ENCODE measurements at places on chromosomes 7 and 10.

GRCh38 chr7:85749696-85750453, 563.0 kb upstream of the SEMA3D start:
- no peak for DNase-seq

- no peak for DNase-seq
Measured at GRCh38 chr7:73985737-73986141, 42.2 kb upstream of the ELN start.

DNA sequence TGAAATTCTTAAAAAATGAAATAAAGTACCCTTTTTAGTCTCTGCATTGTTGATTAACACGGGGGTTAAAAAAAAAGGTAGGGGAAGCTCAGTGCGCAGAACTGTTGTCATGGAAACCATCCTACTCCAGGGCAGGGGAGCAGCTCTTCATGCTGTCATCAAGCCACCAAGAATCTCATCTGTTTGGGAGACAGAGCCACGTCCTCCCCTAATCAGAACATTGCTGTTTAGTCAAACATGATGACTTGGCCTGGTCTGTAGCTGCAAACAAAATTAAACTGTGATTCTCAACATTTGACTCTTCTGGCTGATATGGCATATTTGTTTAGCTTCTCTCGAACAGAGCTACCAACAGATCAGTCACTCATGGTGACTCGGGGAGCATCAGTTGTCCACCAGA, 254.4 kb upstream of the KLF14 start:
- no peak for DNase-seq

DNA sequence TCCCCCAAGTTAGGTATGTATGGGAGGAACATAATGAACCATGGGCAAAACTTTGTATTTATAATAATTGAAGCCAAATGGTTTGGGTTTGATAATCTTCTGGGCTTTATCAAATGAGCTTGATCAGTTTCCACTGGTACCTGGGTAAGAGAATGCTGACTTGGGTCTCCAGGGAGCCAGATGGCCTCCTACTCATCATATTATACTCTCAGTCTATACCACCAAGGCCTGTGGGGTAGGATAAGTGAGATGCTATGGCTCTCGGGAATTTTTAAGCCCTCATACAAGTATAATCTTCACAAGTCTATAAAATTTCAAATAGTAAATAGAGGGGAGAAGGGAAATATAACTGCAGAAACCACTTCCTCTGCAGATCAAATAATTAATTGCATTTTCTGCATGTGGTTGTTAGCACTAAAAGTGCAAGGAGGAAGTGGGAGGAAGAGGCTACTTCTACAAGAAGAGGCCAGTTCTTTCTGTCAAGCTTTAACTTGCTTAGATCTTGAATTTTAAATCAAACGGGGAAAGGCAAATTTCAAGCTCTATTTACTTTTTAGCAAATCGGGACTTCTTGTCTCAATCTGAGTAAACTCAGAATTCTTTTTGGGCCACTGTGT, 349.0 kb downstream of the SORCS1 start:
- no peak for DNase-seq

GRCh38 chr7:100080907-100081534, 502 bp downstream of the ZNF3 start:
- no peak for DNase-seq

GRCh38 chr10:619710-620109, 69.8 kb downstream of the DIP2C start:
- DNase-seq: no peak

DNA sequence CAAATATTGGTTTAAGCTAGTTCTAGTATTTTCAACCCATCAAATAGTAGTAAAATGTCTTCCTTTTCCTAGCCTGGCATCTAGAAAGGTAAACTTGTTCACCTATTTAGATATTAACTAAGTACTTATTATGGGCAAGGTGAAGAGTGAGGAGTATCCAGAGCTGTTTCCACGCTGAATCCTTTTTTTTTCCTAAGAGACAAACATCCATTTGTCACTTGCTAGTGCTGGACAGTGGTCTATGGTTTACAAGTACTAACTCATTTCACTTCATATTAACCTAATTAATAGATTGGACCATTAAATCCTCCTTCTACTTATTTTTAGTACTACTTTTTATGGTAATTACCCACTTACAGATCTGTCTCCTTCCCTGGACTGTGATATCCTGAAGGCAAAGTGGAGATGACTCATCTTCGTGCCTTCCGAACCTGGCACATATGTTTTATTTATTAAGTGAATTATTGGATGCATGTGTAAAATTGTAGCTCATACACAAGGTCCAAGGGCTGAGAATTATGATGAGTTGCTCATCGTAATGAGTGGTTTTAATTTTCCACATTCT, 159.6 kb upstream of the IGFBP3 start:
- DNase-seq: no peak

DNA sequence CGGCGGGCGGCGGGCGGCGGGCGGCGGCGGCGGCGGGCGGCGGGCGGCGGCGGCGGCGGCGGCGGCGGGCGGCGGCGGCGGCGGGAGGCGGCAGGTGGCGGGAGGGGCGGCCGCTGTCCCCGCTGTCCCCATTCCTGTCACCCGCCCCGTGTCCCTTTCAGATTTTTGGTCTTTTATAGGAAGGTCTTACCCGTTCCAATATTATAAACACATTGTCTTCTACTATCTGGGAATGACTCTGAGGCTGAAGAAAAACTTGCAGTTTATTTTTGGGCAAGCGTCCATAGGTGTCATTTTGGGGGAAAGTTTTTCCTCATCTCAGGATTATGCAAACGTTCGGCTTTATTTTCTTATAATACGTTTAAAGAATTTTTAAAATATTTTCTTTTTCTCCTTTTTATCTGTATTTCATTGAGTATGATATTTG, 578 bp downstream of the ZNF713 start:
- DNase-seq: no peak

DNA sequence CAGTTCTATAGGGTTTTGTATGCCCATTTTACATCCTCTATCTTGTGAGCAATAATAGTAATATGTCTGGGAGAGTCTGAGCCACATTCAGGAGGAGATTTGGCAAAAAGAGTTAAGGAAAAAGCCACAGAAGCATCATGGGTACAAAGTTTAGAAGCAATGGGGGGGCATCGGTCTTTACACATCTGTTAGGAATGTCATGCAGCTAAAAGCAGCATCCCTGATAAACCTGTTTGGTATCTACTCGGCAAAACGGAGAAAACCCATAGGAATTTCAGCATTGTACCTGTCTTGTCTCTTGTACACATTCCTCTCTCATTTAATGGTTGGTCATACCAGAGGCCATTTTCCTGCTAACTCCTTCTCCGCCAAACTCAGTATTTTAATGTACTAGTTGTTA, 12.5 kb upstream of the HERPUD2 start:
- no peak for DNase-seq

- no peak for DNase-seq
Measured at GRCh38 chr10:71693377-71693776, 26.2 kb downstream of the C10orf105 start.

DNA sequence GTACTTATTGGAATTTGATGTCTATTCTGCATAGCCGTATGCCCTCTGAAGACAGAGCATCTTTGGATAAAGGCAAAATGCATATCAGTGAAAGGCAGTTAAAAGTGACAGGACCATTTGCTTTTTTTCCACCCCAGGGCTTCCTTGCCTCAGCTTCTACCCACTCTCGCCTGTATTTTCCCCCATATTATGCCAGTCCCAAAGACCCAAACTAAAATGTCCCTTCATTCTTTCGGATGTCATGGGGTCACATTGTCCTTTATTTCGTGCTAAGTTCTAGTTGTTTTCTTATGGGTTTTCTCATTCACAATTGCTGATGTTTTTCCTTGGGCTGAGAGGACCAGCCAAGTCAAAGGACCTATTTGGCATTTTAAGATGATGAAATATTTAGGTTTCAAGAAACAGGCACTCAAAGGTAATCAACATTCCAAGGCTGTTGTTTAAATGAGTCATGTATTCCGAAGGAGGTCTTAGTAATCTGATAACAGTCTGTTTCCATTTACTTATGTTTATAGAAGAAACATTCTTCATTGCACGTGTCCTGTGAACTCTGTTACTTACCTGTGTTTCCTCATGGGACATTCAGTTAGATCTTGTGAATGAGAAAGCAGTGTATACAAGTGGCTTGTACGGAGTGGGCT, 74.1 kb downstream of the DNAH11 start:
- no peak for DNase-seq

DNA sequence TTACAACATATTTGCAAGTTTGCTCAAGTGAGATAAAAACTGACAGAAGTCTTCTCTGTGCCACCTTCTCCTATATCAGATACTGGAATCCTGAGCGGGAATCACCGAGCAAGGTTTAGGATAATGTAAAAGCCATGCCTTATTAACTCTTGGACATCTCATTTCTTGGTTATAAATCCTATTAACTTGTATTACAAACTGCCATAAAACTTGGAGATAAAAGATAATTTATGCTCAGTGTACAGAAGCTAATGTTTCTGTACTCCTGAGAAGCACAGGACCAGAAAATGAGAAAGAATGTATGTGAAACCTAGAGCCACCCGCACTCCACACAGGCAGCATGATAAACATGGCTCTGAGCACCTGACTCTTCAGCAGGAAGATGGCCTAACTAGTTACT, 181.2 kb upstream of the NOBOX start:
- no peak for DNase-seq

DNA sequence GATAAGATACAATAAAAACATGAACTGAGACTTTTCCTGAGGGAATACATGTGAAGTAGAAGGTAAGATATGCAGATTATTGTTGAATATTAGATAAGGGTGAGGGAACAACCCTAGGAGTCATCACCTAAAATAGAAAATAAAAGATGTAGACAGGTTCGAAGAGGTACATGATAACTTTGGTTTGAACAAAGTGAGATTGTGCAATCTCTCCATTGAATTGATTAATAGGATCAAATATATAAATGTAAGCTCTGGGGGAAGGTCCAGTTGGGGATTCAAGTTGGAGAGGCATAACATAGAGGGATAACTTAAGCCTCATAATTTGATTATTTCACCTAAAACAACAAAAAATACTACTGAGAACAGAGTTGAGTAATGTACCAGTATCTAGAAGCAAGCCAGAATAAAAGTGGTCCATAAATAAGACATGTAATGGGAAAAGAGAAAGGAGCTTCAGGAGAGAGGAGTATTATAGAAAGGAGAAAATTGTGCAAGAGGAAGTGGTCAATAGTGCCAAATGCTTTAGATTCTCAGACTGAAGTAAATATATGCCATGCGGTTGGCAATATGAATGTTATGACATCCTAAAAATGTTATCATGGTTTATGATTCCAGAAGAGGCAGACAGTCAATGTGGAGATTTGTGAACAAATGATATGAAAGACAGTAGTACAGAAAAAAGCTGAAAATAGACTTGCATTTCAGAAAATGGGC, 282.3 kb upstream of the CHRM2 start:
- DNase-seq: no peak

DNA sequence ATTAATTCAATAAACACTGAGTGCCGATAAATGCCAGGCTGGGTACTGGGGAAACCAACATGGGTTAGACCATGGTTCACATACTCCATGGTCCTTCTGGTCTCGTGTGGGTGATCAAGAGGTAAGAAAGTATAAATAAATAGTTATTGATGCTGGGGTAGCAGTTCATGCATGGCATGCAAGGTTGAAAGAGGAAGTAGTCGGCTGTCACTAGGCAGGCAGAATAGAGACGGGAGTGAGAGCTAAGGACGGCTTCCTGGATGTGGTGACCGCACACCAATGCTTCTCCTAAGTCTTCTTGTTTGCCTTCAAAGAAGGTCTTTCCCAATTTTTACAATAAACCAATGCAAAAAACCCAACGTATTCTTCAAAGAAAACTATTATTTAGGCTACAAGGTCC, 208.6 kb downstream of the ADAM12 start:
- no peak for DNase-seq

GRCh38 chr10:557792-558328, 131.6 kb downstream of the DIP2C start:
- DNase-seq: no peak

DNA sequence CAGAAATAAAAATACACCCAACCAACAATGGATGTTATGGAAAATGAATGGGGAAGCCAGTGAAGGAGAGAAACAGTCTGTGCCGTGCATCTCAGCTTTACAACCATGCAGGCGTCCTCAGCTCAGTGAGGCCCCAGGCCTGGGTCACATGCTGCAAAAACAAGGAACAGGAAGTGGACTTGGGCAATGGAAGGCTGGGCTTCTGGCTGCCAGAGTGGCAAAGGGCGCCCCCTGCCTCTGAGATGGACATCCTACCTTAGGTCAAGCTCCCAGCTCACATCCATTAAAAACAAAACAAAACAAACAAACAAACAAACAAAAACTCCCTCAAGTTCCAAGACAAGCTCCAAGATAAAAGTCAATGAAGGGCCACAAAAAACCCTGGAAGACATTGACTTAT, 54.7 kb upstream of the AFAP1L2 start:
- no peak for DNase-seq

GRCh38 chr10:3412646-3413045, 240.1 kb upstream of the PITRM1 start:
- DNase-seq: no peak

GRCh38 chr7:21947946-21948345, 2.2 kb upstream of the CDCA7L start:
- DNase-seq: no peak

DNA sequence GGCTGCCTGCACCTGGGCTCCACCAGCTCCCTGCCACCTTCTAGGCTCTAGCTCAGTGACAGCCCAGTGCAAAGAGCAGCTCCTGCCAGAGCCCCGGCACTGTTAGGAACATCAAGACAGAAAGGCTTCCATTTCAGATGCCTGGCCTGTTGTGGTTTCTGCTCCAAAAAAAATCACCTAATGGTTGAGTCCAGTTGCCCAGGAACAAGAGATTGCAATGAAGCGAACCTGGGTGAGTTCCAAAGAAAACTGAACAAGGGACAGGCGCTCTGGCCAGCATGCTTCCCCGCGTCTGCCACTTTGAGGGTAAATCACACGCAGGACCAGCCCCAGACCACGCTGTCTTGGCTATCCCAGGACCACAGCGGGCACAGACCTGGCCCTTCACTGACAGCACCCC, 47.0 kb upstream of the RASGEF1A start:
- no peak for DNase-seq

DNA sequence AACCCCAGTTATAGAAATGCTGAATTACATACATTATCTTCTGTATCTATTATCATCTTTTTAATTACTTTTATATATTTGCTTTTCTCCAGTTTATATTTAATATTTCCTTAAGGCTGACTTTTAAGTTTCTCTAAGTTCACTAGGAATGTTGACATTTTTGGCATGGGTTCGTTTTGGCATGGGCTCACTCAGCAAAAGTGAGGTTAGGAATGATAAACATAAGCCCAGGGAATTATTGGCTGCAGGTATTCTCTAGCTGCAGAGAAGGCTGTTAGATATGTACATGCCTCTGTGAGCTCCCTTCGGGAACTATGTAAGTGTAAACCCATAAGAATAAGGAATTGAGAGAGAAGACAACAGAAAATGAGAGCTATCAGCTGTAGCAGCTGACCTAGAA, 63.6 kb upstream of the RAB18 start:
- no peak for DNase-seq

Data from stimulated activated naive CD4-positive, alpha-beta T cell treated with Interleukin-2 at 50 U/mL for 16 hours (primary cell).